PC-9 (cell line): ENCODE measurements at places on chromosomes 6 and 20.

- DNase-seq = no peak
Observed at GRCh38 chr20:60030471-60030870, 72.2 kb downstream of the CDH26 start.

DNA sequence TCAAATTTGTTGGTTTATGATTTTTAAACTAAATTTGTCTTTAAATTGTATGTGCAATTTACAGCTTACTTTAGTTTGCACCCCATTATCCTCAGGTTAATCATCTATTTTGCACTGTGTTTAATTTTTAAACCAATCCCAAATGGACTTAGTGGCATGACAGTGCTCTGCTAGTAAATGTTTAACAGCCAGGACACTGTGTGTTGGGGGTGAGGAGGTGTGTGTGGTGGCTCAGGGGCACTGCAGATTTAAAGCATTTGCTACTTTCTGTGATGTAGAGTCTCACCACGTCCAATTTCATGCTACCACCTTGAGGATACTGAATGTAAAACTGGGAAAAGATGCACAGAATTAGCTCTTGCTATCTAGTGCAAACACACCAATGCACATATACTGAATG, 225.7 kb downstream of the HAO1 start:
- DNase-seq = no peak

DNA sequence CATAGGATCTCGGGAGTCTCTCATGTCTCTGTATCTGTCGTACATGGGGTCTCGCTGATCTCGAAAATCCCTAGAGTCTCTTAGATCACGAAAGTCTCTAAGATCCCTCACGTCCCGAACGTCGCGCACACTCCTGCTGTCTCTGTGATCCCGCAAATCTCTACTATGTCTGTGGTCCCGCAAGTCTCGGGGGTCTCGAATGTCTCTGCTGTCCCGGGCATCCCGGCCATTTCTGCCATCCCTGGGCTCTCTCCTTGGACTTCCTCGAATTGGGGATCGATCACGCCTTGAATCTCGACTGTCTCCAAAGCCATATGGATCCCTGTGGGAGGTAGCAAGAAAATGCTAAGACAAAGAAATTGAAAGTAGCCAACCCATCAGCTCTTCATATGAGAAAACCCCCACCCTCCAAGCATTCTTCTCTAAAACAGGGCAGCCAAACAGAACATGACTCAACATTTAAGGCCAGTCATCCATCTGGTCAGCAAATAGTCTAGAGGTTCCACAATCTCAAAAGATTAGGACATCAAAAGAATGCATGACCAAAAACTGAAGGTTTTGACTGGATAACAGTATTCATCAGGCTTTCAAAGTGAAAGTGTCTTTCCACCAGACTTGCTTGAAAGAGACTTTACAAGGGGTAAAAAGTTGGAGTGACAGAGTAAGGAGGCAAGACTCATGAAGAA, 19.4 kb downstream of the NCOA5 start:
- no peak for DNase-seq

GRCh38 chr20:21500599-21500998, 13.3 kb downstream of the NKX2-2 start:
- DNase-seq = no peak

DNA sequence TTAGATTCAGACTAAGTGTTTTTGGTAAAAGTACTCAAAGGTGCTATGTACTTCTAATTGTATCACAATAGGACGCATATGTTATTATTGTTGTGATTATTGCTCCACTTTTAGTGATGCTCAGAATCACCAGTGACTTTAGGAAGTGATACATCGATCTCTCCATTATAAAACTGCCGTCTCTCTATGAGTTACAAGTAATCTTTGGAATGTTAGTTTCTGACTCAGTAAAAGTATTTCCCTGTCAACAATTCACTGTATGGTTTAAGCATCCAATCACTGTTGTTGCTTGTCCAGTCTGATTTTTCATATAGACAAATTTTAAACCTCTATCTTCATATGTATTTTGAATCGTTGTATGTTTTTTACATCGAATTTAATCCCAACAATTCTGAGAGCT, 9.4 kb downstream of the DCBLD1 start:
- DNase-seq = no peak

- no peak for DNase-seq
Observed at GRCh38 chr6:101689156-101689555, 295.6 kb downstream of the GRIK2 start.

DNA sequence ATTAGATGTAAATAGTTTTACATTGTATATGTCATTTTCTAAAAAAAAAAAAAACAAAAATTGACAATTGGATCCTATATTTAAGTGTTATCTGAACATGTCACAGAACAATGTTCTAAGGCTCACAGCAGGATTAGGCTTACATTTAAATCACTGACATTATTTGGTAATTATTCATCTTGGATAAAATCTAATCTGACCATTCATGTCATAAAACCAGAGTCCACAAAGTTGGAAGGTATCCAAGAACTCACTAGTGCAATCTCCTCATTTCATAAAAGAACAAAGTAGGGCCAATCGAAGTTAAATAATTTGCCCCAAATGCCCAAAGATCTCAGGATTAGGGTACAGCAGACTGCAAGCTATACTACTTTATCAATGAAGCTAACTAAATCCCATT, 73.0 kb downstream of the PDSS2 start:
- peak; percentile 40 for DNase-seq

- no peak for DNase-seq
Observed at GRCh38 chr6:82333781-82334180, 29.8 kb upstream of the TPBG start.

- DNase-seq = no peak
Observed at GRCh38 chr6:63572747-63573075, 431 bp downstream of the LOC128125822 start.

GRCh38 chr6:111727041-111727440, 121.4 kb upstream of the TRAF3IP2 start:
- DNase-seq = no peak

DNA sequence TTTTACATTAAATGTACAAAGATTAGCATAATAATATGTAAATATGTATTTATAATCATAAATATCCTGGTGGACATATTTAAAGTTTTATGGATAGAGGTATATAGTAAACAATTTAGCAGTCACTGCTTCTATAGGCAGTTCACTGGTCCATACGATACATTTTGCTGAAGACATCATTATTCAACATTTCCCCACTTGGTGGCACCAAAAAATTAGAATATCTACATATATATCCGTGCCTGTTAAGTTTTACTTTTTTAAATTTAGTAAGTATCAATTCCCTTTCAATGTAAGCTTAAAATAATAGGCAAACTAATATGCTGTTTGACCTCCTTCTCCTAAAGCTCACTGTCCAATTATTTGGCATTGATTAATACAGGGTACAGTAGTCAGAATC, 64.2 kb downstream of the LMBRD1 start:
- no peak for DNase-seq

- no peak for DNase-seq
Observed at GRCh38 chr20:50975701-50976330, 17.2 kb downstream of the MOCS3 start.

GRCh38 chr20:10857352-10858070, 183.7 kb upstream of the JAG1 start:
- no peak for DNase-seq

DNA sequence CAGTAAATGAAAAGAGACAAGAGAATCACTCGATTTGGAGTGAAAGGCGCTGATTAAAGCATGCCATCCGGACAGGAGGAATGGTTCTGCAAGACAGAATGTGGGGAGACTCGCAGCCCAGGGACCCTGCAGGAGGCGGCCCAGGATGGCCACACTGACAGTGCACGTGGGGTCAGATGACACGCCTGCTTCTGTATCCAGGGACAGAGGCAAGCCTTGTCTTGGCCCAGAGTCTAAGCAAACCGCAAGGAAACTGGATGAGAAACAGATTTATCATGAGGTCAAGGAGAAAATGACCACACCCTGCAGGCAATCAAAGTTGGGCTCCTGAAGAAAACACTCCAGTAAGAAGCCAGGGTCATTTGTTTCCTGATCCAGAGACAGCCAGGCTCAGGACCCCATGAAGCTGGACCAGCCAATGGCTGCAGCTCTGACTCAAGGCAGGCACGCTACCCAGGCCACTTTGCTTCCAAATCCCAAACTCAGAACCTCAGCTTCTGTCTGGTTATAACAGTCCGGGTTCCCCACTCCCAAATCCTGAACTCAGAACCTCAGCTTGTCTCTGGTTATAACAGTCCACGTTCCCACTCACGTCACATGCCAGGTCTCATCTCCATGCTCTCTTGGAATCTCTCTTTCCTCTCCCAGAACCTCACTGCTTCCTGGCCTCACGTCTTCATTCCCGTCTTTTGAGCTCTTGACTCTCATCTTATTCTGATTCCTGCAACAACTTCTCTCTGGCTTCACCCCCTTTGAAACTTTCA, 144.9 kb upstream of the THBS2 start:
- DNase-seq = no peak

- peak; percentile 98 for DNase-seq
Observed at GRCh38 chr6:14270925-14271788, 153.6 kb downstream of the CD83 start.

- DNase-seq = no peak
Observed at GRCh38 chr20:33267701-33268100, 15.3 kb upstream of the BPIFB1 start.

- DNase-seq = no peak
Observed at GRCh38 chr6:52217761-52218160, 26.5 kb downstream of the IL17F start.

GRCh38 chr20:37853823-37854375, 49.0 kb upstream of the VSTM2L start:
- DNase-seq = no peak

- DNase-seq = peak; percentile 94
Observed at GRCh38 chr6:42404484-42404883, 47.2 kb downstream of the TRERF1 start.
